A549 treated with DMSO at 1 μM for 4 hours (cell line): ENCODE measurements at places on chromosomes 2 and 18. TPM values are rescaled to one million over a fixed set of nuclear protein-coding genes. Genes with fewer than 3 reads are reported as not detected.

ABCG8 gene
- not detected in 5 replicates for total RNA-seq

XDH gene
- total RNA-seq = 1.1 to 1.8 TPM (median 1.4 TPM) in 5 replicates

SERPINB10 gene
- 0.22 TPM in 1 of 5 replicates, not detected in the others for total RNA-seq

ZNF385B gene
- 0.20 TPM in 1 of 5 replicates, not detected in the others for total RNA-seq

SNED1 gene
- 0.38 to 0.65 TPM (median 0.48 TPM) in 5 replicates for total RNA-seq

HOXD12 gene
- not detected in 5 replicates for total RNA-seq

HOXD13 gene
- 0.22 to 0.32 TPM (median 0.24 TPM) in 5 replicates for total RNA-seq
